ENCODE measurements at places on chromosomes 2 and 18.

DNA sequence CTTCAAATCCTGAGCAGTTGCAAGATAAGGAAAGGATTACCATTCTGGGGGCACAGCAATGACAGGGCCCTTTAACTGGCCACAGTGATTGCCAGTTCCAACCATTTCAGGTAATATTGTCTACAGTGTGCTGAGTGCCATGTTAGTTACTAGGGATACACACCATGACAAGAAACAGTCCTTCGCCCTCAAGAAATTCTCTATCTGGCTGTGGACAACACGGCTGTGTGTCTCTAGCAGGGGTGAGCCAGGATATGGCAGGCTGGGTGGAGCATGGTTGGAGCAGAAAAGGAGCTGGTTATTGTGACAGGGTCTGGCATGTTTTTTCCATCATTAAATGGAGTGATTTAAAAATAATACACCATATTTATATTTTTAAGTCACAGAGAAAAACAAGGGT is 31.0 kb downstream of the TSPYL6 start:
- DNase-seq = no peak

DNA sequence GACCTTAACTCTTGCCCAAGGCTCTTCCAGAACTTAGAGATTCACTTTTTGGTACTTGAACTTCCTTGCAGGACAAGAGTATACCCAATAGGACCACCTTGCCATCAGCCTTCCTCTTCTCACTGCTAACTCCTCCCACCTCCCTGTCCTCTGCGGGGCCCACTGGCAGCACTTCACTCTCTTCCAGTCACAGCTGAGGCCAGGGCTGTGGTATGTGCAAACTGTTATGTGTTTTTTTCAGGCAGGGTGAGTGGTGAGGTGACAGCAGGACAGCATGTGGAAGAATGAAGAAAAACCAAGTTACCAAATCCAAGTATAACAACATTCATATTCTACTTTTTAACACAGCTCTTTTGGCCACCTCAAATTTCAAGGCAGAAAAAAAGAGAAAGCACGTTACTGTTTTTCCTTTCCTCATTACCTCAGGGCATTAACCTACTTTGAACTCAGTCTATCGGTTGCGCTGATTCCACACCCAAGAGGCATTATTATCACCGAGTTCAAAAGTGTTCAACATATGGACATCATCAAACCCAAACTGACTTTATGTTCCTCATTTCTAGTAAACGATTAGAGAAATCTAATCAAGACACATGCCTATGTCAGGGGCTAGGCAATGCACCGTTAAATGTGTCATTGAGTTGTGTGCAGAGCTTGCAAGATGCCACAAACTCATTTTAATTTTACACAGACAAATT is 605.2 kb upstream of the SYT4 start:
- no peak for DNase-seq

DNA sequence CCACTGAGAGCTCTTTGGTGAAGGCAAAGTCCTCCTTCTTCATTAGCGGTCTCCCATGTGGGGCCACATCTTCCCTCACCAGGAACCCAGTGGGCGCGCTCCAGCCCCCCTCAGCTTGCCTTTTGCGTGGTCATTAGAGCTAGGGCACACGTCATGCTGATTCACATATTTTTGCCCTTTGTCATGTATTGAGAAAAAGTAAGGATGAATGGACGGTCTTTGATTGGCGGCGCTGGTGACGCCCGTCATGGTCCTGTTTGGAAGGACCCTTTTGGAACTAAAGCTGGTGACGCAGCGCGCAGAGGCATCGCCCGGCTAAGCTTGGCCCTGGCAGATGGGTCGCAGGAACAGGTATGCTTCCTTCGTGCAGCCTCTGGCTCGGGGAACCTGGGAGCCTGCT is 3.1 kb downstream of the SLC14A1 start:
- DNase-seq = no peak

GRCh38 chr18:63031375-63031774 is 288.2 kb downstream of the BCL2 start:
- DNase-seq = no peak

- no peak for DNase-seq
These were observed 148.0 kb downstream of the PARD3B start for GRCh38 chr2:204693262-204693661.

- DNase-seq = no peak
These were observed 36.2 kb downstream of the HAT1 start for GRCh38 chr2:171958475-171958874.

- DNase-seq = no peak
These were observed 109.1 kb upstream of the CRIM1 start for GRCh38 chr2:36246320-36246990.

GRCh38 chr18:70314151-70314782 is 25.4 kb downstream of the SOCS6 start:
- DNase-seq = no peak

GRCh38 chr2:151238527-151239487 is 22.9 kb downstream of the RBM43 start:
- DNase-seq = peak; percentile 37

DNA sequence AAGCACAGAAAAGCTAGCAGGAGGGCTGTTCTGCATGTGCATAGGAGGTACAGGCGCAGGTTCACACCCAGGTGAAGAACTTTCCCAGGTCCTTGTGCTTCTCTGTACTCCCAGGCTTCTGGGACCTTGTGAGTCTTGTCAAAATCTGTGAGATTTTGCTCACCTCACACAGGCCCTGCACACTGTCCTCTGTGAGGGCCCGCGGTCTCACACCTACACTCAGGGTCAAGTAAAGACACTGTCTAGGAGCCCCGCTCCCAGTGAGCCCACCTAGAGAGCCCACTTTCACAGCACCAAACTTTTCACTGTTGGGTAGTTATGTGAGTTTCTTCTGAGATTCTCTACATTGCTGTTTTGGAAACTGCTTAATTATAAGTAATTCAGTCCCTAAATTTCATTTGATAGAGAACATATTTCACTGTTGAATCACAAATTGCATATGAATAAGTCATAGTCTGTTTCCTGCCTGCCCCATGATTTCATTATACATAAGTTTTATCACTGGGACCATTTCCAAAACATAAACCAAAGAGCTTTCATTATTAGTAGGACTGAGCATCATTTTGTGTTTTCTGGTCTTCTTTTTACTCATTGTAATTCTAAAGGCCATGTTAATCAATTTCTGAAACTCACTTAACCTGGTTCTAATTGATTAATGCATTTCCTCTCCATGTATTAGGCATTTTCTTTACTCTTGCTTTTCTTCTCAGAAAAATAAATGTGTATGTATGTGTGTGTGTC is 234.2 kb upstream of the SPOPL start:
- no peak for DNase-seq

DNA sequence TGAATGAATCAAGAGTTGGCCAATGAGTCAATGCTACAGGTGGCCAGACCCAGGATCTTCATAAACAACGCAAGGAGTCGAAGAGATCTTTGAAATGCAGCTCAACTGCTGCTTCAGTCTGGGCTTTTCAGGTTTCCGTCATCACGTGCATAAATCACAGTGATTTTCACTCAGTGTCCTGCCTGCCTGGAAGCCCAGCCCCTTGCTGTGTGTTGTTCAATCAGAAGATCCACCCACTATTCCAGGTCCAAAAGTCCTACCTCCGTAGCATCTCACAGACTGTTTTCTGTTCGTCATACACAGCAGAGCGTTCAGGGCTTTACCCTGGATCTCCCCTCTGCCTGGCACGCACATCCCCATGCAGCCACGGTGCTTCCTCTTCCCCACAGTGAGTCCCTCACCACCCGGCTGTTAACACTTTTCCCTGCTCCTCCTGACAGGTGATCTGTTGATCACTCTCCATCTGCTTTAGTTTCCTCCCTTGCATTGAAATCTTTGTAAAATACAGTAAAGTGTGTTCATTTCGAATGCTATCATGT is 216.3 kb downstream of the MYT1L start:
- no peak for DNase-seq

DNA sequence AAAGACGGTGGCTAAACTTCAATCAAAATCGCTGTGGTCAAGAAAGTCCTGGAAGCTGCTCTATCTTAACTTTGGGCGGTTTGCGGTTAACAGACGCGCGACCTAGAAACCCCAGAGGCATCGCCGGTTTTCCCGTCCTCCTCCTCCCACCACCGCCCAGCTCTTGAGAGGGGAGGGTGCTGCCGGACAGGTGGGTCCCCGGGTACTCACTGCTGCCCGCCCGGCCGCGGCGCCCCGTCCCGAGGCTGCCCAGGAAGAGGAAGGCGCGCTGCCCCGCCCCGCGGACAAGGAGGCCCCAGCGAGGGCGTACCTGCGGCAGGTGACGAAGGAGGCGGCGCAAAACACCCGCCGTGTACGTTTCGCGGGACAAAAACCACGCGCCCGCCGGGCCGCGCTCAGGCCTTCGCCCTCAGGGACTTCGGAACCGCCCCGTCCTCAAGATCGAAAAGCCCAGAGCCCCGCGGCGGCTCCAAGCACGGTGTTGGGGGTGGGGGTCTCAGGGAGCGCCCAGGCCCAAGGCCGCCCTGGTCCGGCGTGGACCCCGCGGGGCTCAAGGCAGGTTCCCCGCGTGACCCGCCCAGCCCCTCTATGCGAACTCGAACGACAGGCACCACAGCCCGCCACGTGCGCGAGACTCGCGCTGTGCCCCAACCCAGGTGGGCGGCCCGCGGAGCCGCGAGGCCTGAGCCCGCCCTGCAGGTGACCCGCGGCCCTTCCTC is at the start of gene SH3YL1:
SH3YL1 (minus strand) TSS at position 259 of the 719 bp plus-strand sequence; CDS start at position 211, 48 bp downstream.
- DNase-seq = peak; percentile 34

DNA sequence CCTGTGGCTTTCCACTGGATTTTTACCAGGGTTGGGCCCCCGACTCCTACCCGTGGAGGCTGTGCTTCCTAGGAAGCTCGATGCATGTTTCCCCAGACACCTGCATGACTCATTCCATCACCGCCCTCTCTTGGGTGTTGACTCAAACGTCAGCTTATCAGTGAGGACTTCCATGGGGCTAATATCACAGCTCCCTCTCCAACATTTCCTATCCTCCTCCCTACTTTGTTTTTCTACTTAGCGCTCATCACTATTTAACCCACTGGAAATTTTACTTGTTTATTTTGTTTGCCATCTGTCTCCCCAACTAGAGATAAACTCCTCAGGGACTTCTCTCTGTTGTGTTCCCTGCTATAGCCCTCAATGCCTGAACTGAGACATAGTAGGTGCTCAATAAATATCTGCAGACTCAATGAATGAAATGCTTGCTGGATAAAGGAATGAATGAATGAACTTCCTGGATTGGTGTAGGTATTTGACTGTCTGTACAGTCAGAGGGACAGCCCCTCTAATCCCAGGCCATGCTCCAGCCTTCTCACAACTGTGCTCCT is 89.7 kb upstream of the MSH2 start:
- no peak for DNase-seq

DNA sequence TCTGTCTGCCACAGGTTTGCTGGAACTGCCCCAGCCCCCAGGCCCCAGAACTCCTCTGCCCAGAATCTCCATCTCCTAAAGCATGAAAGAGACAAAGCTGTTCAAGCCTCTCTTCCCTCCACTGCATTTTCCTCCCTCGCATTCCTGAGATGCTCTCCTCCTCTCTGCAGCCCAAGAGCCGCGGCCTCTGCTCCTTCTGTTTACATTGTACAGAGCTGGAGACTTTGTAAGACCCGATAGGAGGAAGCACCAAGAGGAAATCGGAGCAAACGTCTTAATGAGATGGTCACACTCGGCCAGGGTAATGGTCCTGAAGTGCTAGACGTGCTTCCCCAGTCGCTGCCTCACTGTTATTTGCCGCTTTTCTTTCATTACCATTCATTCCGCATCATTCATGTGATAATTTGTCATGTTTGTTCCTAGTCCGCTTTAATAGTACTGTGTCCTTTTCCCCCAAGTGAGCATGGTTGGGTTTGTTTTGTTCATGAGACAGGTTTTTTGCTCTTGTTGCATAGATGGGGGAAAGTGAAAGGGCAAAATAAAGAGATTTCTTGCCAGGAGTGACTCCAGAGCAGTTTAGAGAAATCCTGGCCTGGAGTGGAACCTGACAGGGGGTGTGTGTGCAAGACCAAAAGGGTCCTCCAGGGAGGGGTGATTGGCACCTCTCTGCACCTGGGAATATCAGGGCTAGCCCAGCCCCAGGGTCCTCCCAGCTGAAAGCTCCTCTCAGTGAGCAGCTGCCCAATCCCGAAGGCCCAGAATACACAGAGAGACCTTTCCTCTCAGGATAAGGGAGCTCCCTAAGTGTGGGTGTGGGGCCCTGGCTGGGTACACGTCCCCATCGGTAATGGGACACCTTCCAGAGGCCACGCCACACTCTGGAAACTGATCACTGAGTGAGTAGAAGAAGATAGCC is 44.9 kb upstream of the ID2 start:
- DNase-seq = no peak

DNA sequence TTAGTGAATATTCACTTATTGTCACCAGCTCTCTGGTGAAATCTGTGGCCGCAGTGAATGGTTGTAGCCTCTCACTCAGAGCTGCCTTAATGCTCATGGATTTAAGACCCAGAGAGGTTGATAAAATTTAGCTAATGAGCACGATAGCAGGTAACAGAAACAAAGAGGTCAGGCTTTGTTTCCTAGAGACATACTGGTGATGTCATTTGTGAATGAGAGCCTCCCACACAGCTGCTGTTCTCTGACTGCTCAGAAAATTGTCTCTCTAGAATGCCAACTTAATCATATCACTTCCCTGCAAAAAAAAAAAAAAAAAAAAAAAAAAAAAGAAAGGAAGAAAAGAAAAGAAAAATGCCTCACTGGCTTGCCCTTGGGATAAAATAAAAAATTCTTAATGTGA is 411.7 kb upstream of the MYT1L start:
- DNase-seq = no peak

DNA sequence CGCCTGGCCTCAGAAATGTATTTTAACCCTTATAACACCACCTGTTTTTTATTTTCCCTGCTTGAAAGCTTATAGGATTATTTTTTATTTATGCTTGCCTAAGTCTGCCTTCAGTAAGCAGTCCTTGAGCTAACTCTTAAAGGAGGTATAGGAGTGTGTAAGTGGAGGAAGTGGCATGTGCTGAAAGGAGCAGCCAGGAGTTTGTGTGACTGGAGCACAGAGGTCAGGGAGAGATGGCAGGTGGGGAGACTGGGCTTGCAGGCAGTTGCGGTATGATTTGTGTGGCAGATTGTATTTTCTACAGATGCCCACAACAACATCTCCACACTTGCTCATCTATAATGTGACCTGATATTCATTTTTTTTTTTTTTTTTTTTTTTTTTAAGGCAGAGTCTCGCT is 27.2 kb upstream of the PAIP2B start:
- no peak for DNase-seq

- no peak for DNase-seq
These were observed 13.7 kb upstream of the PRELID3A start for GRCh38 chr18:12393998-12394397.

- DNase-seq = no peak
These were observed 18.6 kb downstream of the RMC1 start for GRCh38 chr18:23521907-23522306.

GRCh38 chr2:218381916-218382366 is at the start of gene SLC11A1:
Gene SLC11A1, plus strand, starts transcription at chr2:218382273. Its CDS starts 96 bp downstream, at chr2:218382369.
- DNase-seq = no peak

All from germinal center (tissue), 1 donor.